Activated CD4-positive, CD25-positive, alpha-beta regulatory T cell (primary cell): ENCODE measurements at places on chromosomes 1 and 21.

DNA sequence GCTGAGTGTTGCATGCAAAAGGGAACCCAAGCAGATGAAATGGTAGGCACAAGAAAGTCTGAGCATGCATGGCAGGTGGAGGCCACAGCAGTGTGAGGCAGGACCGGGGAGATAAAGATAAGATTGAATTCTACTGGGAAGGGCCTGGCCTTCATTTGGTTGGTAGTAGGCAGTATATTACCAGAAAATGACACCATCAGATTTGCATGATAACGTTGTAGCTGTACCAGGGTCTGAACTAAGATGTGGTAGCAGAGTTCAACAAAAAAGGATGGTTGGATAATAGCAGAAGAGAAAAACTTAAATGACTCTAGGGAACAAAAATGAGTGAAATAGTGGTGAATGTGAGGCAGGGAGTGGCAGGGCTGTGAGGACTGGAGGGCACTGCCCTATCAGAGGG lies 75.6 kb upstream of the DNAJC6 start:
- no peak for DNase-seq

GRCh38 chr21:45074818-45075595 lies 627 bp downstream of the ADARB1 start:
- DNase-seq, result peak; percentile 11

GRCh38 chr1:112904831-112905261 lies 51.1 kb downstream of the SLC16A1 start:
- DNase-seq, result no peak

DNA sequence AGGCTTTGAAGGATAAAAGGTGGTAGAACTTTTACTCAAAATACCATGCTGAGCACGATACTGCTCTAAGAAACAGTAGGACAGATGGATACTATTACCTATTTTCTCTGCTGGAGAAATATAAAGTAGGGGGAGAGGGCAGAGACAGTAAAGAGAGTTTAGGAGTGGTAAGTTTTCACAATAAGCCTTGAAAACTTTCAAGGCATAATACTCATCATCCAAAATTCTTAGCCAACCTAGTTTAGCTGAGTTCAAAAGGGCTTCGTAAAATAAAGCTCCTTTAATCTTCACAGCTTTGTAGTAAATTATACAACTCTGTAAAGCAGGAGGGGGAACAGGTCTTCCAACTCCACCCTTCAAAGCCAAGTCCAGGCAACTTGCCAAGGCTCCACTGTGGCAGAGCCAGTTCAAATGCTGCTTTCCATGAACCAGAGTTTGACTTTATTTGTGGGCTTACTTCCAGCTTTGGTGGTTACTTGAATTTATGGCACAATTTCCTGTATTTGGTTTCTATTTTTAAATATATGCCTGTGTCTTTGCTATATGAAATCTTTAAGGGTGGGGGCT lies 15.5 kb downstream of the TEX38 start:
- no peak for DNase-seq

- DNase-seq, result peak; percentile 11
Observed at GRCh38 chr1:32273391-32274208, 18.3 kb upstream of the HDAC1 start.

DNA sequence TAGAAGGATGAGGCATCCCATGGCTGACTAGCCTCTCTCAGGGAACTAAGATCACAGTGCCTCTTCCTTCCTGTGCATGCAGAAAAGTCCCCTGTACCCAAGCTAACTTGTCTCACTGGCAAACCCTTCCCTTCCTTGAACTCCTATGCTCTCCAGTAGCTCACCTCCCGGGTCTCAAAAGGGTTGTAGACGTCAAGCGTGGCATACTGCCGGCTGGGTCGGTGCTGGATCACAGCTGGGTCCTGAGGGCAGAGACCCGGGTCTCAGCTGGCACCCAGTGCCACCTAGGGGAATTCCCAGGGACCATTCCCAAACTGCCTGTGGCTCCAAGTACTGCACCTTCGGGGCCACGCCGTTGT lies 688 bp downstream of the SCAMP3 start:
- DNase-seq, result no peak

- no peak for DNase-seq
Observed at GRCh38 chr1:170200621-170201397, 55.0 kb downstream of the NTMT2 start.

DNA sequence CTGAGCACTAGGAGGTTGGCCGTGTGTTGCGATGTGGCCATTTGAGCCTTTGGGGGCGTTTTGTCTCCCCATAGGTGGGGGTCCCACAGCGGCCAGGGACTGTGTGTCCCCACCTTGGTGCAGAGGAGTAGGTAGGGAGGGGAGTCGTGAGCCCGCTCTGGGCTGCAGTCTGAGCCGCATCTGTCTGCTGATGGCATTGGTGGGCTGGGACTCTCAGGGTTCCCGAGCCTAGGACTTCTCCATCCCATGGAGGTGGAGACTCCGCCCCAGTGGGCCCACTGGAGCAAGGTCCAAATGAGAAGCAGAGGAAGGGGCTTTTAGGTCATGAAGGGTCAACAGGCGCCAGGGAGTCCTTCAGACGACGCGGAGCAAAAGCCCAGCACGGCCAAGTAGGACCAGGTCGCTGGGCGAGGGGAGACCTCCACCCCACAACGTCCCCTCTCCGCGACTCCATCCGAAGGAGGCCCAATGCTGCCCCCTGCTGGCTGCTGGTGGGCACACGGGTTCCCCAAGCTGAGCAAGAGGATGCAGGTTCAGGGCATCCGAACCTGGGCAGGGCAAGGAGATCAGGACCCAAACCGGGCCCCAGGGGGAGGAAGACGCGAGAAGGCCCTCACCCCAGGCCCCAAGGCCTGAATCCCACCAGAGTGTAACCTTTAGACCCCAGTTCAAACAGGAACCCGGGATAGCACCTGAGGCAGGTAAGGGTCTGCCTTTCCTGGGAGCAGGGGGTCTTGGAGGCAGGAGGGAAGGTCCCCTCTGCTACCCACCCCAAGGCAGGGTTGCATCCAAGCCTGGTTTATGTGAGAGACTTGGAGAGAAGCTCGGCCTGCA lies 14.9 kb downstream of the TTC34 start:
- peak; percentile 70 for DNase-seq

GRCh38 chr1:41122148-41122547 lies 100.6 kb upstream of the SLFNL1 start:
- no peak for DNase-seq

DNA sequence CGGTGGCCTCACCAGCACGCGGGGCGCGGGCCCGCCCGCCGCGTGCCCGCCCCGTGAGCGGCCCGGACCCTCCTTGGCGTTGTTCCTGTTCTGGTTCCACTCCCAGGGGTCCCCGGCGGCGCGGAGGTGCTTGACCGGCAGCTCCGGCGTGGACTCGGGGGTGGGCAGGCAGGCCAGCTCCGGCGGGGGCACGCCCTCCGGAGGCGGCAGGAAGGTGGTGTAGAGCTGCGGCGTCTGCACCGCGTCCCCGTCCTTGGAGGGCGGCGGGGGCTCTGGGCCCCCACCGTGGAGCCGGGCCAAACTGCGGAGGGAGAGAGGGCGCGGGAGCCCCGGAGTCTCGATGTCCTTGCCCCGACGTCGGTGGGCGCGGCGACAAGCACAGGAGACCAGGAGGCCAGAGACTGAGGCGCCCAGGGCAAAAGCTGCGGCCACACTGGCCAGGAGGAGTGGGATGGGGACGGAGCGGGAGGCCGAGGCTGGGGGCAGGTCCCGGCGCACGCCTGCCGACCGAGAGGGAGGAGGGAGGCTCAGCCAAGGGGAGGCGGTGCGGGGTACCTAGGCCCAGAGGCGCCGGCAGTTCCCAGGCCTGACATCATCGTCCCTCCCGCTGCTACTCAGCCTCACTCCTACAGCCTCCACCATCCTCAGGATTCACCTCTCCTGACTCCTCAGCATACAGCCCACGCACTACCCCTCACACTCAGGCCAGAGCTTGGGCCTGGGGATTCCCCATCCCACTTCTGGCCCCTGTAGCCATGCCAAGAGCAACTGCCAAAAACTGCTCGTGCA lies 13.2 kb downstream of the SEMA6C start:
- no peak for DNase-seq

DNA sequence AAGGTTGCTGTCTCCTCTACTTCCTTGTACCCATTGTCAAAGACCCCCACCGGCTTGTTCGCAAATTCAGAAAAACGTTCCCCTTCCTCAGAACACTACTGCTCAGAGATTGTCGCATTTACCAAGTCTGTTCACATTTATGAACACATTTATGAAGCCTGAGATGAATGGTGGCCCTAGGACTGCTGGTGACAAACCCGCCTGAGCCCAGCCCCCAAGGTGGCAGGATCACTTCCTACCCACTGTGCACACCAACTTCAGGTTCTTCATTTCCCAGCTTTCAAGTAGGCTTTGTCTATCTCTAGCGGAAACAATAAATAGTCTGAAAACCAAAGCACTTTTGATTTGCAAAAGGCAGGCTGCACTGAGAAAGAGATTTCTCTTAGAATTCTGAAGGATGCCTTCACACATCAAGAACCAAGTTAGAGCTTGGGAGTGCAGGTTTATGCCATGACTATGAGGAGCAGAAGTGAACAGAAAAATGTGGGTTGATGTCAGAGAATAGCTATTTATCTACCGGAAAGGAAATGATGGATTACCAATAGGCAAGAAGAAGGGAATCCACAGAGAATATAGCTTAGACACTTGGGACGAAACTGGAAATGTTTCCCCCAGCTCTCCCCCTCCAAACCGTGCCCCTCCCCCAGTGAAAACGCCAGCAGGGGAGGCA lies 200.5 kb downstream of the TOMM20 start:
- no peak for DNase-seq

- no peak for DNase-seq
Observed at GRCh38 chr1:172273647-172274396, 146.7 kb upstream of the C1orf105 start.

GRCh38 chr21:35423709-35424108 lies 374.6 kb upstream of the RUNX1 start:
- no peak for DNase-seq

- DNase-seq, result no peak
Observed at GRCh38 chr21:14572204-14572780, 26.2 kb upstream of the SAMSN1 start.

- DNase-seq, result no peak
Observed at GRCh38 chr1:107533436-107533835, 392.6 kb downstream of the NTNG1 start.

DNA sequence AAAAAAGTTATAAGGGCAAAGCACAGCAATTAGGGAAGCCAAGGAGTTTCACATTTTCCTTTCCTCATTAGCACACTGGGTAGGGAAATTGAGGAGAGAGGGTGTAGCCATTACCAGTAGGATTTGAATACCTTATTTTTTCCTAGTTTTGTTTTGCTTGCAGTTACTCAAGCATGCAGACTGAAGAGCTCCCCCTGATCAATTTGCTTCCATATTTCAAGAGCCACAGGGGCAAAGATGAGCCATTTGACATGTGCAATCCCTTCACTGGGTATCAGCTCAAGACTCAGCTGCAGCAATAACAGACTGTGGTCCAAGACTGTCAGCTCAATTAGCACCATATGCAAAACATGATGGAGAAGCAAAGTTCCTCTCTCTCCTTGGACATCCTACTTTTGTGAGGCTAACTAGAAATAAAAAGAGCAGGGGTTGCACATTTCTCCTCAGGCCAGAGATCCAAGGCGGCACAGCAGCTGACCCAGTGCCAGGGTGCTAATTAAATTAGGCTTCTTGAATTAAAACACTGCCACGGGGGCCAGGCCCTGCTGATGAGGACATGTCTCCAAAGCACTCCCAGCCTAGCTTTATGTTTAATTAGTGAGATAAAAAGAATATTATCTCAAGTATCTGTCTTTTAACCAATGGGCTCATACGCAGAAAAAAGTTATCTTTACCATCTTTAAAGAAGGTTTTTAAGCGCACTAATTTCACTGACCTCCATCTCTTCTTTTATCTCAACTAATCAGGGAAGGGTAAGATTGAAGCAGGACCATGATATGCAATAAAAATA lies 36.7 kb upstream of the LRRC53 start:
- no peak for DNase-seq

DNA sequence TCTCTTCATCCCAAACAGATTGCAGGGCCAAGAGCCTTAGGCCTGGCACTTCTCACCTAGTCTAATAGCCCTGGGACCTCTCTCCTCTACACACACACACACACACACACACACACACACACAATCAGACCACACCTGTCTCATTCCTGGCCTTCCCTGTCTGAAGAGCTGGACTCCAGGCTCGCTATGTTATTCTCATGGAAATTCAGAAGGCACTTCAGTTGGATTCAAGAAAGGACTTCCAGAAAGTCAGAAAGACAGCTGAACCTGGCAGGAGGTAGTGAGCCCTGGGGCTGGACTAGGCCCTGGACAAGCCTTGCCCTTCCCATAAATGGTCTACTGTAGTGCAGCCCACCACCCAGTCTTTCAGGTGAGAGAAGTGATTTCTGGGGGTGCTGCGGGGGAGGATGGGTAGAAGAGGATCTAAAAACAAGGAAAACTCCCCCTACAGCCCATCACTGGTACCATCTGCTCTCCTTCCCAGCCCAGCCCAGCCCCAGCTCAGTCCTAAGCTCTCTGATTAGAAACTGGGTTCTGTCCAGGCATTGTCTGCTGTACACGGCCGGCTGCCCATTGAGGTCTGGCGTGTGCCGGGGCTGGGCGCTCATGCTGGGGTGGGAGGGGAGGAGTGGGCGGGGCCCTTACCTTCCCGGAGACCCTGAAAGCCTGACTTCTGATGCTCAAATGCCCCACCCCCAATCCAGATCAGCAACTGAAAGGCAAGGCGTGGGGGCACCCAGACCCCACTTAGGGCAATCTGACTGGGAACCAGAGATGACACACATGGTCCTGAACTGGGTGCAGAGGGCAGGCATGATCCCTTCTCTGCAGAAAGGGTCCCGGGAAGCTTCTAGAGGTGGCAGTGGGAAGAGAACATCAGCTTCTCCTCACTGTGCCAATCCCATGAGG lies 2.5 kb downstream of the KIF21B start:
- DNase-seq, result no peak

DNA sequence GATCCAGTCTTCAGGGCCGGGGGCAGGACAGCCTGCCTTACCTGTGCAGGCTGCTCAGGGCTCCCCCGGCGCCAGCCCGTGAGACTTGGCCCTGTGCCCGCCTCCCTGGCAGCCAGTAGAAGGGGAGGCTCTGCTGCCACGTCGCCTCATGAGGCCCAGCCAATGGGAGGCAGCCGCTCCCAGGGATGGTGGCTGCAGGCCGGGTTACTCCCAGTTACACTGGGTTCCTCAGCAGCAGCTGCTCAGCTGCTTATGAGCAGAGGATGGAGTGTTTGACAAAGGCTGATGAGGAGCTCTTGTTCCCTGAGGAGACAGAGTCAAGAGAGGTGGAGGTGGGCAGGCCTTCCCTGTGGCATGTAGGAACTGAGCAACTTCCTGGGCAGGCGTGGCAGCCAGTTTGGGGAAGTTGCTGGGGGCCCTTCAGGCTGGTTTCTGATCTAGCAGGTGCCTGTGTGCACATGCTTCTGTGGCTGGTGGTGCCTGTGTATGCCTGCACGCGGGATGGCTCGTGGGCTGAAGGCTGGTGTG lies 5.5 kb downstream of the MFSD2A start:
- no peak for DNase-seq

- DNase-seq, result no peak
Observed at GRCh38 chr1:226248091-226248490, 24.6 kb downstream of the MIXL1 start.
